ENCODE measurements at places on chromosomes 1 and 21. TPM values are rescaled to one million over a fixed set of nuclear protein-coding genes. Genes with fewer than 3 reads are reported as not detected.

Gene SPRR2E
- total RNA-seq = not detected

Gene TEKT2
- total RNA-seq = not detected

Gene LORICRIN
- total RNA-seq = not detected

Gene SPRR2A
- total RNA-seq = not detected

Gene PDC
- total RNA-seq = not detected

Gene RYR2
- not detected for total RNA-seq

Gene OR2L8
- not detected for total RNA-seq

Gene SMIM1
- 1.2 TPM for total RNA-seq

All from A549 treated with CpdA at 1 μM for 4 hours (cell line).